ENCODE measurements at places on chromosomes 2 and 18.

GRCh38 chr2:179180242-179180641 is 84.4 kb downstream of the SESTD1 start:
- no peak for DNase-seq

GRCh38 chr2:10078704-10079265 is 1.4 kb downstream of the CYS1 start:
- DNase-seq, result no peak

- no peak for DNase-seq
Observed at GRCh38 chr2:241768850-241769249, 7.8 kb upstream of the GAL3ST2 start.

DNA sequence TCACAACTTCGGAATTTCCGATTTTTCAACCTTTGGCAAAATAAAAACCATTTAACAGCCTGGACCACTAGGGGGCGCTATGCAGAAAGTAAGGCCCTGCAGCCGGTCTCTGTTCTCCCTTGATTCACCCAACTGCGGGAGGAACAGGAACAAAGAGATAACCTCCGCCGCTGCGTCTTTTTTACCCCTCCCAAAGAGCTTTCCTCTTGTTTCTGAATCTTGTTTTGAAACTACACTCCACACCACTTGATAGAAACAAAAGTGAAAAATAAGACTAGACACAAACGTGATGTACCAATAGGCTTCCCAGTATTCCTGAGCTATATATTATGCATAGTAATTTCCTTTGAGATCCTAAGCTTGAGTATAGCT is 231.2 kb downstream of the MYO3B start:
- DNase-seq, result peak; percentile 15

- no peak for DNase-seq
Observed at GRCh38 chr2:31246184-31246852, 12.4 kb downstream of the EHD3 start.

DNA sequence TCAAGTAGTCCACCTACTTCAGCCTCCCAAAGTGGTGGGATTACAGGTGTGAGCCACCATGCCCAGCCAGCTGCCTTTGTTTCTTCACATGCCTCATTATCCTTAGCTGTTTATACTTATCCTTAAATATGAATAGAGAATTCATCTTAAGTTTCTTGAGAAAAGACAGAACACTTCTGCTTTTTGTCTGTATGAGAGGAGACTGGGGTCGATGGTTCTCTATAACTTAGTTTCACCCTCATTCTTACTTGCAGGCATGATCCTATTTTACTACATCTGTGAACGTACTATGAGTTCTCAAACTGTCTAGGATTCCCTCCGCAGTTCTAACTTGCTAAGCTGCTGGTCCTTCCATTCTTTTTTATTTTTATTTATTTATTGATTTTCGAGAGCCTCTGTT is 20.4 kb downstream of the PPM1B start:
- DNase-seq, result no peak

DNA sequence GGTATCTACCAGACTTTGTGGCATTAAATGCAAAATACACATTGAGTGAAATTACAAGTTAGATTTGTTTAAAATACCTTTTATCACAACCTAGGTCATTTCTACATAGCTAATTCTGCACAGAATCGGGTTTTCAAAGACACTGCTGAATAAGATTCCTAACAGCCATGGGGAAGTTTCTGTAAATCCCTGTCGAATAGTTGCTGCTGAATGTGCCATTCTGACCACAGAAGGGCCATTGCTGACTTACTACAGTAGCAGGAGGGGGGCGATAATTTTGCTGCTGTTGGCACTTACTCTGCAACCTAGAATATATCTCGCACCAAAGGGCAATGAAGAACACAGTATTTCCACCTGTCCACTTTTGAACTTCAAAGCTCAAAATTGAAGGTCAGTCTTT is 232.8 kb downstream of the TCF4 start:
- no peak for DNase-seq

GRCh38 chr2:160534249-160534648 is 40.6 kb upstream of the RBMS1 start:
- DNase-seq, result no peak

DNA sequence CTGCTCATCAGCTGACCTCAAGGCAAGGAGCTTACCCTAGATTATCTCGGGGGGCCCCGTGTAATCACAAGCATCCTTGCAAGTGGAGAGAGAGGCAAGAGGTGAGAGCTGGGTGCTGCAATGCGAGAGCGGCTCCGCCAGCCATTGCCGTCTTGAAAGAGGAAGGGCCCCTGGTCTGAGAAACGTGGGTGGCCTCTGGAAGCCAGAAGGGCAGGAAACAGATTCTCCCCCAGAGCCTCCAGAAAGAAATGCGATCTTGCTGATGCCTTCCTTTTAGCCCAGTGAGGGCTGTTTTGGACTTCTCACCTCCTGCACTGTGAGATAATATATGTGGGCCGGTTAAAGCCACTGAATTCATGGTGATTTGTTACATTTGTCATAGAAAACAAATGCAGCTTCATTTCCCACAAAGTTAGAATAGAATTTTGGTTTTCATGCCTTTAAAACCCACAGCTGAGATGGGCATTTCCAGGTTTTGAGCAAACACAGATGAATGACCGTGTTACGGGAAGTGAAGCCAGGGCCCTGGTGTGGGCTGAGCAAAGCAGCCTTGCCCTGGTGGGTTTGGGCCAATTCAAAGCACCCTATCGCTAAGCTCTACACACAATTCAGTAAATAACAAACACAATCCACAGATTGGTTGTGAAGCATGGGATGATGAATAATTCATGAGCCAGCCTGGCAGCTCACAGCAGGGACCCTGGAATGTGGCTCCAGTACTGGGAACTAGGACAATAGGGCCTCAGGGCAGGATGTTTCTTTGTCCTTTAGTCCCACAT is 319.9 kb upstream of the HS6ST1 start:
- DNase-seq, result no peak

DNA sequence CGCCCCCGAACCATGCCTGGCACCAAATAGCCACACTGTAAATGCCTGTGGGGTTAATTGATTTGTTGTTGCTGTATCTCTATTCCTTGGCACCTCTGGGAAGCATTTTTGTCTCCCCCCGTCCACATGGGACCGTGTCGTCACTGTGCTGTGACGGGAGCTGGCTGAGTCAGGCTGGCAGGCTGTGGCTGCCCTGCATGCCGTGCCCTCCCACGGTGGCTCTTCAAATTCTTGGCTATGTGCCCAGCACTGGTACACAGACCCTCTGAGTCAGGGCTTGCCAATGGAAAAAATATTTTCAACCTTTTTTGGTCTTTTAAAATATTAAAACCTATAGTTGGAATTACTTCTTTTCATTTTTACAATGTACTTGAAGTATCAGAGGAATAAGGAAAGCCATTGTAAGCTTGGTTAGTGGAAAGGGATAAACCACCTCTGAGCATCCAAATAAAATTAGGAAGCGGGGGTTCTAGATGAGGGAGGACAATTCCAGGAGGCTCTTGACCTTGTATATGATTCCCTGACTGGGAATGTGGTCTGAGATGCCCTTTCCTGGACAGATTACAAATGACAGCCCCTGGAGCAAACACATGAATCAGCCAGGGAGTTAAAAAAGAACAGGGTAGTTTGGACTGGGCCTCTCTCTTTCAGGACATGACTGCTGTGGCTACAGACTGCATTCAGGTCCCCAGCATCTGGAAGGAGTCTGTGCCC is 59.4 kb downstream of the DGKD start:
- DNase-seq, result no peak

All from SK-N-DZ (cell line).